ENCODE measurements at places on chromosomes 6 and 20.

GRCh38 chr6:90678049-90678779 lies 91.3 kb upstream of the MAP3K7 start:
- DNase-seq = no peak

GRCh38 chr6:43856005-43856765 lies 86.2 kb downstream of the VEGFA start:
- DNase-seq = no peak

GRCh38 chr6:98590997-98591396 lies 243.4 kb upstream of the POU3F2 start:
- DNase-seq = no peak

DNA sequence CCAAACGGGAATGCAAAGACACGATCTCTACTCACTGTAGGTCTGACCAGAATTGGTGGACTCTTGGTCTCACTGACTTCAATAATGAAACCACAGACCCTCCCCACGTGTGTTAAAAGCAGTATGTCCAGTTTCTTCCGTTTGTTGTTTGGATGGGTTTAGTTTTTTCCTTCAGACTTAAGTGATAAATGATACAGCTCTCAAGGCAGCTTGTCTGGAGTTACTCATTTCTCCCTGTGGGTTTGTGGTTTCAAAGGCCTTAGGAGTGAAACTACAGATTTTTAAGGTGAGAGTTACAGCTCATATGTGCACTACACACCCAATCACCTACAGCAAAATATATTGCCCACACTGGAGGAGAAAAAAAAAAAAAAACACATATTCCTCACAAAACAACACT lies 86.7 kb upstream of the STMND1 start:
- DNase-seq = no peak

DNA sequence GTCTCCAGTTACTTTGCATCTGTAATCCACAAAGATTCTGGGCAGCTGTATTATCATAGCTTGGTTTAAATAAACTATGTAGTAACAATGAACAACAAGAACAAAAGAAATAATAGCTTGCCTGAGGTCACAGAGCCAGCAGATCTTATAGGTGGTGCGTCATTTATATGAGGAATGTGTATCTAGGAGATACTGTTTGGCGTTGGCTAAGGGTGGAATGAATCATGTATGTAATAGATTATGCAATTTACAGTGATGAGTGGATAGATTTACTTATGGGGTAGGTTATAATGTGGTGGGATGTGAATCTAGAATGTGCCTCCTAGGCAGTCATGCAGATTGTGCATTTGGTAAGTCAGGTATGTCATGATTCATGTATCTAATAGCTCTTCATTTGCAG lies 42.8 kb downstream of the HNF4A start:
- no peak for DNase-seq

DNA sequence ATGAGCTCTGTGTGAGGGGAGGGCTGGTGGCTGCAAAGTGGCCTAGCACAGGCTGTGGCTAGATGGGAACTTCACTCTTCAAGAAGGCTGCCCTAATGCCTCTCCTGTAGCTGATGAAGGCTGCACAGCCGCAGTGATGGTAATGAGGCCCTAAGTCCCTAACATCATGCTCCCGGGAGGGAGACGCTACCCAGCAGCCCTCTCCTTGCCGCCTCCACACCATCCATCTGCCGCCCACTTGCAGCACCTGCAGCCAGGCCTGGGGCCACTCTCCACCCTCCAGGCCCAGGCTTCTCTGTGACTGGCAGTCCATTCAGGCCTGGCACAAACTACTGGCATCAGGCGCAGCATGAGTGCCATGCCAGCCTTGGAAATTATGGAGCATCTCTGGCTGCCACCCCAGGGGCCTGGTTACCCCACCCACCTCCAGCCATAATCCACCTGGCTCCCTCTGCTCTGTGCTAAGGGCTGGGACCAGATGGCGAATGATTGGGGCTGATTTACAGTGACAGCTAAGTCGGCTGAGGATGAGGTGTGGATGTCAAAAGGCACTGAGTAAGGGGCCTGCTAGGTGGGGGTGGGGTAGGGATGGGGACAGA lies 284.2 kb downstream of the LRFN2 start:
- no peak for DNase-seq

GRCh38 chr6:34587851-34588250 lies 31.7 kb upstream of the SPDEF start:
- DNase-seq = no peak

DNA sequence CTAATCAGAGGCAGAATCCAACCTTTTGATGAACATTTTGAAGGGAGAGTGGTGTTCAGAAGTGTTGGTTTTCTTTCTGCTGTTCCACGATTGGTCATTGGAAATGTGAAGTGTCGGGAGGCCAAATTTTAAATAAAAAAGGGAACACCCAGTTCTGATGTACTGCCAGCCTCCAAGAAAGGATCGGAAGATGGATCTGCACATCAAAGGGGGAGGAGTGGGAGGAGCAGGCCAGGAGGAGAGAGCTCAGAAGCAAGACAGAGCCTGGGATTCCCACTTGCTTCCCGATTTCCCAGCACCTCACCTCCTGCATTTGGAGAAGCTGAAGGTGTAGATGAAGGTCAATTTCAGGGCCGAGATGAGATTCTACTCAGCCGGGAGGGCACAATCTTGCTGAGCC lies 55.9 kb upstream of the NAA20 start:
- no peak for DNase-seq

- DNase-seq = no peak
These were observed 129.0 kb downstream of the EDN3 start for GRCh38 chr20:59429396-59429795.

GRCh38 chr6:37042150-37042549 lies 36.7 kb downstream of the FGD2 start:
- DNase-seq = no peak

DNA sequence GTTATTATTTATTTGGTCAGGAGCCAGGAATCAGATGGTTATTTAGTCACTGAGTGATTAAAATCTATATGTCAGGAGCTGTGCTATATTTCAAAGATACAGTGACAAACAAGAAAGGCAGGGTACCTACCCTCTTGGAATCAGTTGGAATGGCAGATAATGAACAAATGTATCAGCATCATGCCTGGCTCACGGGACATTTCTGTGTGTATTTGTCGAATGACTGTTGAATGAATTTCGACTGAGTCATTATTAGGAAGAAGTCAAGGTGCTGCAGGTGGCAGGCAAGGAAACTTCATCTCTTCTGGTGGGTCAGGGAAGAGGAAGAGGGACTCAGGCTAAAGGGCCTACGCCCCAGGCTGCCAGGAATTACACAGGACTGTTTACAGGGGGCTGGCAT lies 13.6 kb downstream of the PKIG start:
- no peak for DNase-seq

DNA sequence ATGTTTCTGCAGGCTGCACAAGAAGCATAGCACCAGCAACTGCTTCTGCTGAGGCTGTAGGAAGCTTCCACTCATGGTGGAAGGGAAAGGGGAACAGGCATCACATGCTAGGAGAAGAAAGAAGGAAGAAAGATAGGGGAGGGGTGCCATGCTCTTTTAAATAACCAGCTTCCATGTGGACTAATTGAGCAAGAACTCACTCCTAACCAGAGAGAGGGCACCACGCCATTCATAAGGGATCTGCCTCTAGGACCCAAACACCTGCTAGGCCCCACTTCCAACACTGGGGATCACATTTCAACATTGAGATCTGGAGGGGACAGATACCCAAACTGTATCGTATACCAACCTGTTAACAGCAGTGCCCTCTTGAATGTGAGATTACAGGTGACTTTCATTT lies 46.9 kb upstream of the ARMC2 start:
- DNase-seq = no peak

GRCh38 chr6:109705258-109705657 lies 14.2 kb downstream of the FIG4 start:
- DNase-seq = no peak

- DNase-seq = no peak
These were observed 247.0 kb downstream of the RIMS1 start for GRCh38 chr6:72133324-72133723.

- DNase-seq = no peak
These were observed 70.8 kb upstream of the SASH1 start for GRCh38 chr6:148271711-148272439.

DNA sequence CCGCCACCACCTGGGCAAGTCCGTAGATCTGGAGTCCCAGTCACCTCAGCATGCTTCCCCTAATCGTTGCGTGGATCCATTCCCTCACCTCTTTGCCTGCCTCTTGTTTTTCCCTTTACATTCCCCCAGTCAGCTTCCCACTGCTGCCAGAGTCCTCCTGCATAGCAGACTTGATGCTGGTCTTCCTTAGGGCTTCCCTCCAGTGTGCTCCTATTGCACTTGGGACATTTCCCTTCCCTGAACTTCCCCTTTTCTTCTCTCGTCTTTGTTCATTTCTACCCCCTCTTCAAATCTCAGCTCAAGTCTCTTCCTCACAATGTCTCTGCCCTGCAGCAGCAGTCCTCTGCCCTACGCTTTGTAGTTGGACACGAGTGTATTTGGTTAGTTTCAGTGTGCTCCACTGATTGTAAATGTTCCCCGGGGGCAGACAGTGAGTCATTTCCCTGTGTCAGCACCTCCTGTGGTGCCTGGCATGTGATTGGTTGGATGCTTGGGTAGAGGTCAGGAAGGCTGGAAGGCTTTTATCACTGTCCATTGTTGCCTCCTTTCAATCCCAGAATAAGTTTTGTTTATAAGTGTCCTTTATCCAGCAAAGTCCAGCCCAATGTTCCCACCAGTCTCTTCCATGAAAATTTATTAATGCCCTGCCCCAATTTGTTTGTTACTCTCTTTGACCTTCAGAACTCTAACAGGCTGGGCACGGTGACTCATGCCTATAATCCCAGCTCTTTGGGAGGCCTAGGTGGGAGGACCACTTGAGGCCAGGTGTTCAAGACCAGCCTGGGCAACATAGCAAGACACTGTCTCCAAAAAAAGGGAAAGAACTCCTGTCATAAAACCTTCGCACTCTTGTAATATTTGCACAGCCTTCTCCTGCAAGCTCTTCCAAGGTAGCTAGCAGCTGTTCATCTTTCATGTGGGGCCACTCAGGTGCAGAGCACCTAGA lies 38.3 kb downstream of the FAM120B start:
- no peak for DNase-seq
